ENCODE measurements at places on chromosomes 16 and 17.

- no peak for DNase-seq
Measured at GRCh38 chr17:10608244-10608643, 48.9 kb downstream of the MYH3 start.

- no peak for DNase-seq
Measured at GRCh38 chr16:76756951-76757350, 434.0 kb upstream of the MON1B start.

DNA sequence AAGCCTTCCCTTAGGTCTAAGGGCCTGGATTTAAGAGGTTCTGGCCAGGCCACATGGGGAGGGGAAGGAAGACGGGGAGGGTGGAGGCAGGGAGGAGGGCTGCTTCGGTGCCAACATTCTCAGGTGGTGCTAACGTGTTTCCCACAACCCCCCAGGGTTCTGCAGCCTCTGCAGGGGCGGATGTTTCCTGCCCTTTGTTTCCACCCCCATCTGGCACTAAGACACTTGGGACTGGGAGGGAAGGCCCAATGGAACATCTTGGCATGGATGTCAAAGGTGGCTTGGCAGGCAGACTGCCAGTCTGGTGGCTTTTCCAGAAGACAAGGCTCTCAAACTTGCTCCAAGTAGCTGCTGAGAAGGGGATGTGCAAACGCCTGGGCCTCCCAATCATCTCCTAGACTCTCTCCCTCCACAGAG, 12.7 kb downstream of the HIC1 start:
- DNase-seq = no peak

GRCh38 chr16:23501291-23501690, 9.0 kb downstream of the GGA2 start:
- no peak for DNase-seq
